ENCODE measurements at places on chromosomes 16 and 17.

- no peak for DNase-seq
Observed at GRCh38 chr16:20826039-20826566, 19.8 kb downstream of the REXO5 start.

GRCh38 chr17:73237714-73238113 lies 24.0 kb downstream of the CPSF4L start:
- no peak for DNase-seq

- DNase-seq = no peak
Observed at GRCh38 chr17:21495281-21495680, 119.1 kb downstream of the KCNJ12 start.

- peak; percentile 75 for DNase-seq
Observed at GRCh38 chr17:48618256-48618896, 3.3 kb upstream of the HOXB8 start.

DNA sequence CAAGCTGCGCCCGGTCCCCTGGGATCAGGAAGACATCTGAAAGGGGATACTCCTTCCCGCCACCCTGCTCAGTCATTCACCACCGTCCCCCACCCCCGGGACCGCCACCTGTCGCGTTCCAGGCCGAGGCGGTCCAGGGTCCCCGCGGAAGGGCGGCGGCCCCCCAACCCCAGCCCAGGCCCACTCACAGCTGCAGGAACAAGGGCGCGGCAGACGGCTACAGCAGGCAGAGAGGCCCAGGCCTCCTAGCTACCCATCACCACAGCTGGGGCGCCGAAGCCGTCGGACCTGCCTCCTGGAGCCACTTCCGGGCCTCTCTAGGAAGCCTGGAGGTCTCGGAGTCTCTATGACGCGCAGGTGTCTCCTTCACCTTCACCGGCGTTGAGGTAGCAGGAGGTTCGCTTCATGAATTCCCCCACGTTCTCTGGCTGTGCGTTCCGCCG lies at the start of gene SDR42E1:
Gene SDR42E1, minus strand, starts transcription at position 272 of the 443 bp plus-strand sequence. CDS start 10,612 bp downstream, outside the sequence.
- peak; percentile 40 for DNase-seq

- no peak for DNase-seq
Observed at GRCh38 chr16:67822511-67822910, 15.8 kb downstream of the TSNAXIP1 start.

DNA sequence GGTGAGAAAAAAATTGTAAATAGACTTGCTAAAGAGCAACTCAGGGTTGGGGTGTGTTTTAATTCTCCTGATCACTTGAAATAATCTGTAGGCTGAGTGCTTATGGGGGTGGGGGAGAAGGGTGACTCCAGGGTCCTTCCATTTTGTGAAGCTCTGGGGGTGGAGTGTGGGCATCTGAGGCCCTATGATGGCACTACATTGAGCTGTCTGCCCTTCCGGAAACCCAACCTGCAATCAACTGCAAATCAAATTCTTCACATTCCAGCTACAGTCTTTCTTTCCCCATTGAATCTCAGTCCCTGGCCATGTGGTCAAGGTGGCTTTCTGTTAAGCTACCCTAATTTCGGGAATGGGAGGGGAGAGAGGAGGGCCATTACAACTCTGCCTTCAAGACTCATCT lies 6.0 kb upstream of the CDC6 start:
- DNase-seq = no peak

DNA sequence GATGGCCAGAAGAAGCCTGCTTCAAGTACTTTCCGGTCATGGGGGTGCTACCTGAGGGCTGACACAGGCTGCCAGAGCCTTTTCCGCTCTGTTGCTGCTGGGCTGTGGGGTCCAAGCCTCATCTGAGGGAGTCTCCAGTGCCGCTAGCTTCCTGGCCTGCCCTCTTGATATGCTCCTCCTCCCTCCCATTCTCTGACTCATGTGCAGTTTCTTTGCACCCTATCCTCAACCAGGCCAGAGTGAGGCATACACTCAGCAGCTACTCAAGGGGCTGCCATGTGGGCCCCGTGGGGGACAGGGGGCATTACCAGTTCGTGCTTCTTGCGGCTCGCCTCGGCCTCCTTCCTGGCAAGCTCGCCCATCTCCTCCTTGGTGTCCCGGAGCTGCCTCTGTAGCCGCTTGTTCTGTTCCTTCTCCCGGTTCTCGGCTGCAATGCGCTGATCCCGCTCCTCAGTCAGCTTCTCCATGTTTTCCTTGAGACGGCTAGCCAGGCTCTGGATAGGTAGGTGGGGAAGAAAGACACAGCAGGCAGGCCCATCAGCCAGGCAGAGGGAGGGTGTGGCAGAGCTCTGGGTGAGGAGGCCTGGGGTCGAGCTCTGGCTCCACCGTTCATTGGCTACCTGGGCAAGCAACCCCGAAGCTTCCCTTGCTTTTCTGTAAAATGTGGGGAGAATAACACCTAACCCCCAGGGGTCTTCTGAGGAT lies 43.8 kb downstream of the PIPOX start:
- DNase-seq = no peak

DNA sequence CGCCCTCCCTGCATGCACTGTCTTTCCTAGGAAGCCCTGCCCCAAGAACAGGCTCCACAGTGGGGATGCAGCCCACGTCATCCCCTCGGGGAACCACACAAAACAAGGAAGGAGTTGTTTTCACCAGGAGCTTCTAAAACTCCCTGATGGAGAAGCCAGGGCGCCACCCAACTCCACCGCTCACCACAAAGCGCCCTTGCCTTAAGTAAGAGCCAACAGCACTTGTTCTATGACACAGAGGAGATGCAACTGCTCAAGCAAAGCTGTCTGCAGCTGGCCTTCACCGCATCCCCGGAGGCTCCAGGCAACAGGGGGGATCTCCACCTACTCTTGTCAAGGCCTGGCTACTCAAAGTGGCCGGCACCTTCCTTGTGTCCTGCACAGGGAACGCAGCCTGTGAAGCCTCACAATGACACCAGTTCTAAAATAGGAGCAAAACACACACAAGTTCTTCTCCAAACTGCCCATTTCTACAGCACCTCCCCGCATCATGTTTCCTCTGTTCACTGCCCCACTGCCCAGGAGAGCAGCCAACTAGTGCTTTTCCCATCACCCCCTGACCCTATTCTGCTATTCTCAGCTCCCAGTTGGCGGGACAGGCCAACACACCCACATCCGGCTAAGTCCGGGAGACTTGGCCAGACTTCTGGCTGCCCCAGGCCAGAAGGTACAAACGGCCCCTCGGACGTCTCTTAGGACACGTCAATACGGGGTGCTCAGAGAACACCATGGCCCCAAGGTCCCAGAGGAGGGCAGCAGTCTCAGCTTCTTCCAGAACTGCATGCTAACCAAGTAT lies 24.2 kb downstream of the MPG start:
- no peak for DNase-seq

- DNase-seq = no peak
Observed at GRCh38 chr16:63302811-63303210, 1266.6 kb upstream of the CDH8 start.

- DNase-seq = no peak
Observed at GRCh38 chr16:85026703-85027102, 892 bp upstream of the KIAA0513 start.

GRCh38 chr17:29407856-29408255 lies 17.7 kb downstream of the TAOK1 start:
- no peak for DNase-seq

GRCh38 chr17:61757168-61757567 lies 106.2 kb downstream of the BRIP1 start:
- DNase-seq = no peak

DNA sequence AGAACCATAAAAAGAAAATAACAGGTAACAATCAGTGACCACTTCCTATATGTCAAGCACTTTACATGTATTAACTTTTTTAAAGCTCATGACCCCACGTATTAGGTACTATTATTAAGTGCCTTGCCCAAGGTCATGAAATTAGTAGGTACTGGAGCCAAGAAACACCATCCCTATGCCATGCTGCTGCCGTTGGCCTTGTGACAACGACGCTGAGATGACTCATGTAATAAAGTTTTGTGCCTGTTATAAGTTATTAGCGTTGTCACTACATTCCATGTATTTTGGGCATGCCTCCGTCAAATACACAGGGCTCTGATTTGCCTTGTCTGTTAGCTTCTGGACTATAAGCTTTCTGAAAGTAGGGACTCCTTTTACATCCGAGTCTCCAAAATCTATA lies 1.4 kb downstream of the BBS2 start:
- DNase-seq = no peak

DNA sequence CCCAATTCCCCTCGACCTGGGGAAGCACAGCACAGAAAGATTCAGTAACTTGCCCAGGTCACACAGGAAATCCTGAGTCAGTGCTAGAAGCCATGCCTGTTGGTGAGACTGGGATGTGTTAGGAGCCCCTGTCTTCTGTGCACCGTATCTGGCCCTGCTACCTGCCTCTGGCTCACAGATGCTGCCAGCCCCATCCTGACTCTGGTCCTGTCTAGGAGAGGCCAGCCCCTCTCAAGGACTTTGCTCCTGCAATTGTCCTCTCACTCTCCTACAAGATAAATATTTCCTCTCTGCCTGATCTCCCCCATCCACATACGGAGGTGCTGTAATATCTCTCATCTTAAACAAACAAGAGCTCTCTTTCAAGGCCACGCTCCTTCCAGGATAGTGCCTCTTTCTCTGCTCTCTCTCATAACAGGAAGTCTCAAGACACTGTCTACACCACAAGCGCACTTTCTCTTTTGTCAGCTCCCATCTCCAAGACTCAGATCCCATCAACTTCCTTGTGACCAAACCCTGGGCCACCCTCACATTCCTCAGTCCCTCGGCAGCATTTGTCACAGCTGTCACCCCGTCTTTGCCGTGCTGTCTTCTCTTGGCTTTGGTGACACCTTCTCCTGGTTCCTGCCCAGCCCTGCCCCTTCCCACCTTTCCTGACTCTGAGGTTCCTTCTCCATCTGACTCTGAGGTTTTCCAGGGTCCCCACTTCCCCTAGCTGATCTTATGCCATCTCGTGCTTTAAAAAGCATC lies 1.9 kb downstream of the SLC13A2 start:
- DNase-seq = no peak

GRCh38 chr16:11780991-11781680 lies 15.9 kb downstream of the ZC3H7A start:
- DNase-seq = no peak

GRCh38 chr16:65071433-65072311 lies 50.2 kb downstream of the CDH11 start:
- DNase-seq = no peak

DNA sequence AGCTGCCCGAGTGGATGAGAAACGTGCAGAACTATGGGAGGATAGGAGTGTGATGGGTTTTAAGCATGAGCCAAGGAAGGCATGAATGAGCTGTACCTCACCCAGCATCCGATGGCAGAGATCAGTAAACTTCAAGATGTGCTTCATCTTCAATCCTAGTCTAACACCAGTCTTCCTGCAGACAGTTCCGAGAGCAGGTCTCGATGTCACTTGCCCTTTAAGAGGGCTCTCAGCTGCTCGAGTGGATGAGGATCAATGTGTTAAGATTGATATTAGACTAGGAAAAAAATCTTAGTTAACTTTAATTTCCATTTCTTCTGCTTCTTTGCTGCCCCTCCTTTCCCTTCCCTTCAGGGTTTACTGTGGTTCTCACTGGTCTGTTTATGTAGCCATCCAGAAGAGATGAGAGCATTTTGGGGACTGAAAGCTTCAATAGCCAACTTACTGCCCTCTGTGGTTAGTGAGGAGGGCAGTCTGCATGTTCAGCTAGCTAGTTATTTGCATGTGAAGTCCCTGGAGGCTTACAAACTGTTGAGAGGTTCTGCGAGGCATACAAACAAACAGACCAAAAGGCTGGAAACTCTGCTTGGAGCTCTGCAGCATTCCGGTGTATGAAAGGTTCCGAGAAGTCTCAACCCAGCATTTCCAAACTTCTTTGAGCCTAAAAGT lies 15.3 kb downstream of the KLHL36 start:
- no peak for DNase-seq

- DNase-seq = no peak
Observed at GRCh38 chr16:84303516-84303915, 8.8 kb downstream of the WFDC1 start.

GRCh38 chr17:37239690-37240334 lies 136.0 kb upstream of the C17orf78 start:
- DNase-seq = no peak

GRCh38 chr17:48455791-48456190 lies 25.8 kb upstream of the SKAP1 start:
- DNase-seq = no peak

DNA sequence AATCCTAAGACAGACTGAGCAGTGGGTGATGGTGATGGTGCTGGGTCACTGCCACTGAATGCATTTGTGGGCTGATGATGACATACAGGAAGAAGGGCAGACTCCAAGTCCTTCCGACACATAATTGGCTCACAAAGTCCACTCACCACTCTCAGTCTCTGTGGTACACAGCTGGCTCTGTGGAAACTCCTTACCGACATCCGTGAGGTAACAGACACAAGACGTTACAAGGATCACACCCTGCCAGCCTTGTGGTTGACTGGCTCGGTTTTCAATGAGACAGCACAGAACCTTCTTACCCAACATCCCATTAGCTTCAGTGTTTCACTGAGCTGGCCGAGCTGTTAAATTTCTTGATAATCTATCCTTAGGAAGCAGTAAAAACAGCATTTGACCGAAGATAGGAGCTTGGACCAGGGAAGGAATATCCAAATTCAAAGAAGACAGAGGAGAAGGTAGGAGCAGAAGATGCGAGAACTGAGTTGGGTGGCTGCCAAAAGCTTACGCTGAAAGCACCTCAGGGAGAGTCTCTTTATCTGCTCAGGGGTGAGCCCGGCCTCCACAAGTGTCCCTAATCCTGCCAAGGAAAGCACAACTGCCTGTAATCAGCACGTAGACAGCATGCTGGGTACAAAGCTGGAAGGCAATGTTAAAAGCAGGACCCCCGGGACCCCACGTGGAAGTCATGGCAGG lies 5.5 kb upstream of the MXRA7 start:
- no peak for DNase-seq

Data from stimulated activated CD4-positive, alpha-beta T cell treated with anti-CD3 and anti-CD28 coated beads, TNF-alpha, amount 100 ng/mL, for 4 hours (primary cell).